ENCODE measurements at places on chromosomes 11 and 22.
A peak's percentile ranks its signal among the peaks of the same experiment; 100 is the strongest.

GRCh38 chr22:33325232-33326004 is 267.2 kb upstream of the SYN3 start:
- no peak for DNase-seq

GRCh38 chr22:23144932-23145877 is at the start of gene RAB36:
RAB36 (plus strand) TSS chr22:23145477; CDS start chr22:23146617, 1,140 bp downstream.
- DNase-seq, result peak; percentile 77

- no peak for DNase-seq
These were observed 17.3 kb upstream of the OOSP4B start for GRCh38 chr11:59999691-60000090.

- DNase-seq, result no peak
These were observed 14.9 kb downstream of the GAS2 start for GRCh38 chr11:22681281-22681812.

- no peak for DNase-seq
These were observed 400.2 kb downstream of the RAB38 start for GRCh38 chr11:87775036-87775435.
